ENCODE measurements at places on chromosomes 5 and 9.

DNA sequence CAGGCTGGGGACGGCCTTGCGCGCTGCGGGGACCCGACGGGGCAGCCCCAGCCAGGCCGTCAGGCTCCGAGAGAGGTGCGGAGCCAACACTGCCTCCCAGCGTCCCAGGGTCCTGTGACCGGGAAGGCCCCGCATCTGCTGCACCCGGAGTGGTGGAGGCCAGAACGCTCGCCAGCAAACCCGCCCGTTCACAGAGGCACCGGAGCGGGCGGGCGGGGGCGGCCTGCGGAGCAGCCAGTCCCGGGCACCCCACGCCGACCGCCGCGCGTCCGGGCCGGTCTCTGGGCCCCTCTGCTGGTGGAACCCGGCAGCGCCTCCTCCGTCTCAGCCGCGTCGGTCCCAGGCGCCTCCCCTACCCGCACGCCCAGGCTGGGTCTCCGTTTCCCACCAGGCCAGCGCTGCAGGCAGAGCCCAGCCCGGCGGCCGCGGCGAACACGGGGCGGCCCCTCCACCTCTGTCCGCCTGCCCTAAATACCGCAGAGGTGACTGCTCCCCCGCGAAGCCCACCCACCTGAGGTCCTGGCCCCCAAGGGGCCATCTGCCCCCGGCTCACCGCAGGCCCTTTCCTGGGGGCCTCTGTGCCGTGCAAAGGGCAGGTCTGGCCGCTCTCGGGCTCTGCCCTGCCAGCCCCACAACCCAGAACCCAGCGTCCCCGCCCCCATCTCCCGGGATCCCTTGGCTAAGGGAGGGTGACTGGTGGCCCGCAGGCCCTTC is 15.9 kb downstream of the EXD3 start:
- DNase-seq: peak; percentile 70

- DNase-seq: no peak
Measured at GRCh38 chr5:143208781-143209510, 194.5 kb downstream of the NR3C1 start.

- DNase-seq: no peak
Measured at GRCh38 chr9:20217596-20217995, 404.7 kb downstream of the MLLT3 start.

GRCh38 chr5:106766916-106767315 is 903.8 kb downstream of the EFNA5 start:
- DNase-seq: no peak

Data from choroid plexus epithelial cell (primary cell).